Stimulated activated CD4-positive, alpha-beta T cell treated with anti-CD3 and anti-CD28 coated beads, Interleukin-4, amount 100 ng/mL, for 24 hours (primary cell): ENCODE measurements at places on chromosomes 6 and 20.

- peak; percentile 18 for DNase-seq
Measured at GRCh38 chr20:62603021-62603906, 39.0 kb upstream of the SLCO4A1 start.

GRCh38 chr20:15708984-15709598, 864.2 kb downstream of the KIF16B start:
- peak; percentile 30 for DNase-seq

- DNase-seq: no peak
Measured at GRCh38 chr20:20037960-20038359, 14.3 kb downstream of the CRNKL1 start.

DNA sequence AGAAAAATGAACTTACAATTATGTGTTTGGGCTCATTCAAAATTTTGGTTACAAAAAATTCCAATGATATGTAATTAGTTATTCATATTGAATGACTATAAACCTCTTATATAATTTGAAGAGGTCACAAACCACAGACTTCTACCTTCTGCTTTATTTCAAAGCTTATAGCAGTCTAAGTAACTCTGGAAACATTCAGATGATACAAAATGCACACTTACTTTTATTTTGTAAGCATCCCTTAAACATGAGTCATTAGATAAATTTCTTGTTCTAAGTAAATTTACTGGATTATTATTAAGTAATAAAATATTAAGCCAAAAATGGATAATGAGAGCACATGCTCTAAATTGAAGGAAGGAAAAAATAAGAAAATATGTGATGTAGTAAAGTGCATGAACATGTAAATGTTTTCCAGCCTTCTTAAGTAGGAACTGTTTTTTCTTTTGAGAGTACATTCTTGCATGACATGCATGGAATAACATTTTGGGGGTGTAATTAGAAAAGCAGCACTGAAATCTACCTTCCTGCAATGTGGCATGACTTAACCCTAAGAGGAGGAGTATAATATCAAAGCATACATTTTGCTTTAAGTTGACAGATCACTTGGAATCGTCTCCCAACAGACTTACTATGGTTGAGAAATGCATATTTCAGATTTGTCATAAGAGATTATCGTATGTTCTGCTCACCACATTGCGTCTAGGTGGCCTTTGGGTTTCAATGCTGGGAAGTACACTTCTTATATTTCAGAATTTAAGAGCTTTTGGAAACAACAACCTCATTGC, 372.7 kb upstream of the HSF2 start:
- no peak for DNase-seq

DNA sequence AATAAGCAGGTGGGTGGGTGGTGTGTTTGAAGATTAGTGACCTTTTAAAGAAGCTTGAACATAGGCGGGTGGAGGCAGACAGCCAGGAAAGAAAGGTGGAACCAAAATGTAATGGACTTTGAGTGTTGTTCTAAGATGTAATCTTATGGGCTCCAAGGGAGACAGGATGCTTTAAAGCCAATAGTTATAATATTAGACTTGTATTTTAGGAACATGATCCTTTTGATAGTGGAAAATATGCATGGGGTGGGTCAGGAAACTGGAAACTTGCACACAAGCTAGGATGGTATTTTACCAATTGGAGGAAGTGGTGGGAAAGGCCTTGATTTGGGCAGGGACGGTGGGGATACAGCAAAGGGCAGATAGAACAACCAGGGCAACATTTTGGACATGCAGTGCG, 151.8 kb upstream of the PDE7B start:
- DNase-seq: no peak

- DNase-seq: no peak
Measured at GRCh38 chr6:90758741-90759140, 171.9 kb upstream of the MAP3K7 start.

DNA sequence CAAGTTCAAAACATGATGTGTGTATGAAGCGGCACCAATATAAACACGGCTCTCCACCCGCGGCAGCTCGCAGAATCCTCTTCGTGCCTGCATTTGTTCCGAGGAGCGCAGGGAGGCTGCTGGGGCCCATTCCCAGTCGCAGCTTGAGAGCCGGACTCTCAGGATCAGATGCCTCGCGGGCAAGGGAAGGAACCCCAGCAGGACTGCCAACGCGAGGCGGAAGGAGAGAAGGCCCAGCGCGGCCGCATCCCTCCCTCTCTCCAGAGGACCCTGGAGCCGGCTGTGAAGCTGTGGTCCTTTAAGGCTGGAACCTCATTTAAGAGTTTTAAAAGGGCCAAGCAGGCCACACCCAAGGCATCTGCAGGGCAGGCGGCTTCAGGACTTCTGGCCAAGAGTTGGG, 44.2 kb upstream of the ZBP1 start:
- DNase-seq: no peak

- no peak for DNase-seq
Measured at GRCh38 chr6:28758046-28758817, 165.6 kb downstream of the TRIM27 start.

GRCh38 chr6:6393069-6393529, 72.6 kb upstream of the F13A1 start:
- DNase-seq: no peak

- DNase-seq: no peak
Measured at GRCh38 chr6:119445666-119446065, 96.1 kb upstream of the MAN1A1 start.

DNA sequence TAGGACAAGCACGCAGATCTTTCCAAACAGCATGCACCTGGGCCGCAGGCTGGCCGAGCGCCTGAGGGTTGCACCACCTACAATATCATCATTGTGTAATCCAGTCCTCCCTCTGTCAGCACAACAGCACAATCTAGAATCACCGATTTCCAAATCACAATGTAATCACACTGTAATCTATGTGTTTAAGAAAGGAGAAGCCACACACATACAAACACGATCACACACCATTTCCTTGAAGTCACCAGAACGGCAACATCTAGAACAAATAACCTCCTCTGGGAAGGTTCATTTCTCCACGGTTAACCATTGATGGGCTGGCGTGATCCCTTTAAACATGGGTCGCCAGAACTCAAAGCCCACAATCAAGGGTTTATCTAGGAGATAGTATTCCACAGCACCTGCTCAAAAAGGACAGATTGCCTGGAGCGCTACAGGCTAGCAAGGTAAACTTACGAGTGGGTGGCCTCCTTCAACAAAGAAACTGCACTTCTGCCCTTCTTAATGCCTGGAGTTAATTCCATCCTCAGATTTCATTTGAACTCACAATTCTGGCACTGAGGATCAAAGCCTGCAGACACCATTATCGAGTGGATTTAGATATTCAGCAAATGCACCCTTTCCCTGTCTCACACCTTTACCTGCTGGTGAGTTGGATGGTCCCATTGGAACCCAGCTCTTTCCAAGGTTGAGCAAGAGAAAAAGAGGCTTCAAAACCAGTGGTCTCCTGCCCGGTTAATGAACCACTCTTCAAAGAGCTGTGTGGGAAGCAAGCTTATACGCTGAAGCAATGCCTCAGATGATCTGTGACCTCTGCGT, 83.8 kb upstream of the FOXQ1 start:
- no peak for DNase-seq

DNA sequence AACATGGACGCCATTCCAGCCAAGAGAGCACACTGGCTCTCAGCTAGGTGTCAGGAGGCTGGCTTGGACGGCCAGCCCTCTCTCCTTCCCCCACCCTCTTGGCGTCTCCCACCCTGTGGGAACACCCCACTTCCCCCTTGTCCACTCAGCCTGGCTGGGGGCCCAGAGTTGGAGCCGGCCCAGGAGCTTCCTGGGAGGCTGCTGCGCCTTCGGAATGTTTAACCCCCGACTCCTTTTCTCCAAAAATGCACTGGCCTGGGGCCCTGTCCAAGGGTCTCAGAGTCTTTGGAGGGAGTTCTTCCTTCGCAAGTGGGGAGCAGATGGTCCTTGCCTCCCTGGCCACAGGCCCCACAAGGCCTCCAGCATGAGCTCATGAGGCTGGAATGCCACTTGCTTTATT, 4.1 kb downstream of the ADAM33 start:
- DNase-seq: no peak

- no peak for DNase-seq
Measured at GRCh38 chr20:2902291-2902690, 29.0 kb downstream of the PTPRA start.

- no peak for DNase-seq
Measured at GRCh38 chr20:3857405-3857804, 10.8 kb downstream of the MAVS start.

DNA sequence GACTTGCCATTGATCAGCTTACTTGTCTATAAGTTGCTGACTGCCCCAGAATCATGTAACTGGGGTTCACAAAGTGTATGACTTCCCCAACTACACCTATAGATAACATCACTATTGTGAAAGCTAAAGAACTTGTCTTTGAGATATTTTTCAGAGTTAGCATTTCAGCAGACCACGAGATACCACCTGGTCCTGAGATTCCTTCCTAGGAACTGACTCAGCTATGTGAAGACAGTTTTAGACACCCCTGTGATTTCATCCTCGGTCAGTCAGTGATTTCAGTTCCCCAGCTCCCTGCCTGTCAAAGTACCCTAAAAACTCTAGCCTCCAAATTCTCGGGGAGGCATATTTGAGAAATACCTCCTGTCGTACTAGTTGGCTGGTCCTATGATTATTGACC, 62.4 kb downstream of the TXNDC5 start:
- no peak for DNase-seq

DNA sequence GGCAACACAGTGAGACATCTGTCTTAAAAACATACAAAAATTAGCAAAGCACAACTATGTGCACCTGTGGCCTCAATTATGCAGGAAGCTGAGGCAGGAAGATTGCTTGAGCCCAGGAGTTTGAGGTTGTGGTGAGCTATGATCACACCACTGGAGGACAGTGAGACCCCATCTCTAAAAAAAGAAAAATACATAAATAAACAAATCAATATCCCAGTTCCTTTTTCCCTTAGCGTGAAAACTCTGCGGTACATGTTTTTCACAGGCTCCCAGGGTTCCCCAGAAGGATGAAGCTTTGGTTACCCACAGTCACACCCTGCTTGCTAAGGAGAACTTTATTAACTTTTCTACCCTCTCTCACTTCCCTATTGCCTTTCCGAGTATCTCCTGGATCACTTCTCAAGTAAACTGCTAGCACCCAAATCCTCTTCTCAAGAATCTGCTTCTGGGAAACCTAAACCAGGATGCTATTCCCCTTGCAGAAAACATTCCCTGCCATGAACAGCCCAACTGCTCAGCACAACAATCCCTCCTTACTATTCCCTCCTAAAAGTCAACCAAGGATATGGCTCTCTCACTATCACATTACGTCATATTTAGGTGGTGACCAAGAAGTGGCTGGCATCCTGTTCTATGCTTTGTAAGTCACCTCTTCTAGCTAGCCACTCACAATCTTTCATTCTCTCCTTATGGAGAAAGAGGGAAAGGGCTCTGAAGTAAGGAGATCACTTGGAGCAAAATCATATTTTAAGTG, 122.4 kb downstream of the IPCEF1 start:
- DNase-seq: no peak

DNA sequence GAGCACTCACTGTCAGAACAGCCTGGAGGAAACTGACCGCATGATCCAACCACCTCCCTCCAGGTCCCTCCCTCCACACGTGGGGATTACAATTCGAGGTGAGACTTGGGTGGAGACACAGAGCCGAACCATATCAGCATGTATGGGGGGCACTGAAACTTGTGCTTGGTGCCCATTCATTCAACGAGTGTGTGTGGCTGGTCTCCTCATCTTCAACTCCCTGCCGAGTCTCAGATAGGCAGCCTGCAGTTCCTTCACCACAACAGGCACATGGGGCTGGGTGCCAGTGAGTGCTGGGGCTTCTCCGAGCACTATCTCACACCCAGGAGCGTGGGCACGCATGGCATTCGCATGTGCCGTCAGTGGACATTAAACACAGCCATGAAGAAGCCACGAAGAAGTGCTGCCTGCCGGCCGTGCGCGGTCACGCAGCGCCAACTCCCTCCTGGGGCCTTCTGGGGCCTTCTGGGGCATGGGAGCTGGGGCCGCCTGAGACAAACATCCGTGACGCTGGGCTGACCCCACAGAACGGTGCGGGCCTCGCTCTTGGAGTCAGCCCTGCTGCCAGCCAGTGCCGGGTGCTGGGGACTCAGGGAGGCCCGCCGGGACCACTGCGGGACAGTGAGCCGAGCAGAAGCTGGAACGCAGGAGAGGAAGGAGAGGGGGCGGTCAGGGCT, 714 bp upstream of the RTEL1 start:
- no peak for DNase-seq

- no peak for DNase-seq
Measured at GRCh38 chr6:36676141-36677058, 2.1 kb upstream of the CDKN1A start.

DNA sequence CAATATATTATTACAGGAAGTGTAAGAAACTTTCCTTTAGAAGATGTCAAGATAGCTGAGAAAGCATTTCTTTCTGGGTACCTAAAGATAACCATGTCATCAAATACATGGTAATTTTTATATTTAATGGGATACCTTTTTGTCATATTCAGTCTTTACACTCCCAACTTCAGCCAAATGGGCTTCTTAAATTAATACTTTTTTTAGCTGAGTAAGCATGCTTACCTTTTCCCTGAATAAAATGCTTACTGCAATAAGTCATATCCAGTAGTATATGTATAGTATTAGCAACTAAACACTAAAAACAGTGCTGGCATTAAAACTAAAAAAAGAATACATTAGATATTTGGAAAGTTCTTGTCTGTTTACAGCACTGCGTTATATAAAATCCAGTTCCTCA, 17.4 kb upstream of the PBOV1 start:
- DNase-seq: no peak

GRCh38 chr6:104623052-104623690, 236.5 kb downstream of the HACE1 start:
- no peak for DNase-seq

GRCh38 chr20:46743088-46743487, 33.6 kb downstream of the SLC2A10 start:
- no peak for DNase-seq

- peak; percentile 46 for DNase-seq
Measured at GRCh38 chr20:46040902-46041535, 12.0 kb downstream of the SLC12A5 start.

- no peak for DNase-seq
Measured at GRCh38 chr6:21001736-21002135, 467.5 kb downstream of the CDKAL1 start.

GRCh38 chr6:45714006-45714730, 301.5 kb downstream of the CLIC5 start:
- DNase-seq: peak; percentile 42

DNA sequence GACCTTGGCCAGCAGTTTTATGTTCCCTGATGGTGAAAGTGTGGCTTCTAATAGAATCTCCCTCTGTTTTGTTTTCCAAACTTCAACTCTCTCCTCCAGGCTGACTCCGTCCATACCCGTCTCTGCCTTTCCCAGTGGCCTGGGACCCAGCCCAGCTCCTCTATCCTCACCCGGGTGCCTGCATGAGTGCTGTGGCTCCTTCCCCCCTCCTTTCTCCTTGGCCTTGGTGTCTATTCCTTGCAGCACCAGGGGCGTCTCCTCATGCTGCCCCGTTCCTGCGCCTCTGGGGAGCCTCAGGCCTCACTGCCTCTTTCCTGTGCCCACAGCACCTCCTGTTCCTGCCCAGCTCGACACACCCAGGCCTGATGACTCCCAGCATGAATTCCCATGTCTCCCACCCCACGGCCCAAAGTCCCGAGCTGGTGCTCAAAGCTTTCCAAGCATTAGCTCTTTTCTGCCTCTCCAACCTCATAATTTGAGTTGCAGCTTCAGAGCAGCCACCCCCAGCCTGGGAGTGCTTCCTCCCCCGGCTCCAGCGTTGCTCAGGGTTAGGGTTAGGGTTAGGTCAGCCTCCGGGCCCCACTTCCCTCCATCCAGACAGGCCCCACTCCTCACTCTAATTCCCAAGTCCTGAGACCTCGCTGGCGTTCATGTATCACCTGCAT, 56.3 kb upstream of the AFDN start:
- DNase-seq: no peak
